Right ventricle myocardium inferior (tissue), 1 donor: ENCODE measurements at places on chromosomes 7 and 10. TPM values are rescaled to one million over a fixed set of nuclear protein-coding genes. Genes with fewer than 3 reads are reported as not detected.

Gene CDHR1
- total RNA-seq = 0.65 TPM

Gene KEL
- total RNA-seq = 0.62 TPM

Gene OR13A1
- not detected for total RNA-seq

Gene FRAT1
- total RNA-seq = 5.4 TPM

Gene C1QL3
- total RNA-seq = not detected

DNA sequence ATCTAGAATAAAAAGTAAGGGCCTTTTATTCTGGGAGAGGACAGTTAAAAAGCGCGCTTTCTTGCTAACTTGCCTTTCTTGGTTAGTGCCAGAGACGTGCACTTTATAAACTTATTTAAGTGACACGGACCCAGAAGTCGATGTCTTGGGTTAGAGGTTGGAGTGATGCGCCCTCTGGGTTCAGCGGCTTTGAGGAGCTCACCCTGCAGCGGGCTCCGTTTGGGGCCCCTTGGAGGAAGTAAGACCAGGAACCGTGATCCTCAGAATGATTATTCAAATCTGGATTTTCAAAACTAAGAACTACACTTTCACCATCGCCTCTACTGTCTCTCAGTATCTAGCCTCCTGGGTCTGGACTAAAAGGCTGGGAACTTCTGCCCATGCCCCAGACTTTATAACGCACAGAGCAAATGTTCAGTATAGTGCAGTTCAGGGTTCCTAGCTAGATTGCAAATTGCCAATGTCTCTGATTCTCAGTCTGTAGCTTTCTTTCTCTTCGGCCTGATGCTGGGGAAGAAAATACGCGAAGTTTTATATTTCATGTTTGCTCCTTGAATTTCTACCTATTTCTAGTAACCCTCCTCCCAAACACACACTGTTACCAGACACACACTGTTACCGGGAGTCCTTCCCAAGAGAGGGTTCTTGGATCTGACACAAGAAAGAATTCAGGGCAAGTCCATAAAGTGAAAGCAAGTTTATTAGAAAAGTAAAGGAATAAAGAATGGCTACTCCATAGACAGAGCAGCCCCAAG lies 18.6 kb upstream of the SMO start:
- no peak for DNase-seq

DNA sequence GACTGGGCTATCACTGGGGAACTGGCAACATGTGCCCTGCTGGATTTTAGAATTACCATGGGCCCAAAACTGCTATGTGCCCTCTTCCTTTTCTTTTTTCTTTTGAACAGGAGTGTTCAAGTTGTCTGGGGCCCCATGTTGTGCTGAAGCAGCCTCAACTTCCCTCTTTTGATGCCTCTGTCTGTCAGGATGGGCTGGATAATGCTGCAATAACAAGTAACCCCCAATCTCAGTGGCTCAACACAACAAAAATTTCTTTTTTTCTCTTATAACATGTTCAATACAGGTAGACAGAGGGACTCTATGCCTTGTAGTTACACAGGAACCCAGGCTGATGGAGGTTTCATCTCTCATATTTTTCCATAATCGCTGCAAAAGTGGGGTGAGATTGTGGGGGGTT lies 8.2 kb upstream of the PCBD1 start:
- DNase-seq = no peak

GRCh38 chr7:101527844-101528667 lies 101.0 kb downstream of the MYL10 start:
- no peak for DNase-seq

GRCh38 chr10:105509517-105509916 lies 868.4 kb downstream of the SORCS3 start:
- no peak for DNase-seq

DNA sequence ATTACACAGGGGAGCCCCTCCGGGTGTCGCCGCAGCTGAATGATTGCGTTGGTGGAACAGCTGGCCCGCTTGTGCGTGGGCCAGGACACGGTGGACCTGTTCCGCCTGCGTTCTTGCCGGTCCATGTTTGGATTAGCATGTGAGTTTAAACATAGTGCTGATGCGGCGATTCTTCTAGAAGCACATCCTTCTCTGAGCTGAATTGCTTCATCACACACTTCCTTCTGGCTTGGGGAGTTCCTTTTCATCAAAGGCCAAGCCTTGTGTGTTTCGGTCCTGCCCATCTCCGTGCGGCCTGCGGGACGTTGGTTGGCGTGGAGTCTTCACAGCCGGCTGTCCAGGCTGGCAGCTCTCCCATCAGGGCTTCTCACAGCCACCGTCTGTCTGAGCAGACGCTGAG lies 45.5 kb upstream of the SLC29A4 start:
- DNase-seq = peak; percentile 88

GRCh38 chr10:28219251-28219650 lies 83.6 kb downstream of the MPP7 start:
- DNase-seq = no peak

DNA sequence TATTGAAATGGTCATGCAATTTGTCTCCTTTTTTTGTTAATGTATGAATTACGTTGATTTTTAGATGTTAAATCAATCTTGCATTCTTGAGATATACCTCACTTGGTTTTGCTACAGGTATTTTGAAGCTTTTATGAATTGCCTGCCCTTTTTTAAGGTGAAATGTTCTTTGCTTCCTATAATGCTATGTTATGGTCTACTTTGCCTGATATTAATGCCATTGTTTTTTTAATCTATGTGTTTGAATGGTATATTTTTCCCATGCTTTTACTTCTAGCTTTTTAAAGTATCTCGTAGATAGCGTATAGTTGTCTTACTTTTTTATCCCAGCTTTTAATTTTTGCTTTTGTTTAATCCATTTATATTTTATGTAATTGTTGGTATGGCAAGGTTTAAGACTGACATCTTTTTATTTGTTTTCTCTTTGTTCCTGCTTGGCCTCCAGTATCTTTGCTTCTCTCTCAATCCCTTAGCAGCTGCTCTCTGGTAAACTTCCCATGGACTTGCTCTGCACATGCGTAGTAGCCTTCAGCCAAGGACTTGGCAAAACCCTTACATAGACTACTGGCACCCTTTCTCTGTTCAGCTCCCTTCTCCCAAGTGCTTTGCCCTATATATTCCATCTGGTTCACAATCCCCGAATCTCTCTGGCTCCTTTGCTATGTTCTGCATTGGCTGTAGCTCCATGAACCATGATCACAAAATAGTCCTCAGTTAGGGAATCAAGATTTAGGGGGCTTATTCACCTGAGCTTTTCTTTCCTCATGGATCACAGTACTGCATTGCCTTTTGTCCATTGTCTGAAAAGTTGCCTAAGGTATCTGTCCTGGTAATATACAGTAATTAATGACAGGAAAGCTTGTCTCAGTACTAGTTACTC lies 8.4 kb downstream of the TRIM24 start:
- DNase-seq = no peak

GRCh38 chr10:63703740-63704345 lies 182.6 kb downstream of the REEP3 start:
- no peak for DNase-seq

DNA sequence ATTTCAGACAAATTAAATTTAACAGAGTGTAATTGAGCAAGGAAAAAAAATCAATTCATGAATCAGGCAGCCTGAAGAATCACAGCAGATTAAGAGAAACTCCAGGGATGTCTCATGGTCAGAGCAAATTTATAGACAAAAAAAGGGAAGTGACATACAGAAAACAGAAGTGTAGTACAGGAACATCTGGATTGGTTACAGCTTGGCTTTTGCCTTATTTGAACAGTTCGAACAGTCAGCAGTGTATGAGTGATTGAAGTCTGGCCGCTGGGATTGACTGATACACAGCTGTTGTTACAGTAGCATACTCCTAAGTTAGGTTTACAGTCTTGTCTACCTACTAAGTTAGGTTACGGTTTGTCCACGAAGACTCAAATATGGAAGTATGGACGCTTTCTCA lies 255.3 kb downstream of the HPSE2 start:
- DNase-seq = no peak

- DNase-seq = no peak
These were observed 8.1 kb downstream of the STK17A start for GRCh38 chr7:43590862-43591557.

DNA sequence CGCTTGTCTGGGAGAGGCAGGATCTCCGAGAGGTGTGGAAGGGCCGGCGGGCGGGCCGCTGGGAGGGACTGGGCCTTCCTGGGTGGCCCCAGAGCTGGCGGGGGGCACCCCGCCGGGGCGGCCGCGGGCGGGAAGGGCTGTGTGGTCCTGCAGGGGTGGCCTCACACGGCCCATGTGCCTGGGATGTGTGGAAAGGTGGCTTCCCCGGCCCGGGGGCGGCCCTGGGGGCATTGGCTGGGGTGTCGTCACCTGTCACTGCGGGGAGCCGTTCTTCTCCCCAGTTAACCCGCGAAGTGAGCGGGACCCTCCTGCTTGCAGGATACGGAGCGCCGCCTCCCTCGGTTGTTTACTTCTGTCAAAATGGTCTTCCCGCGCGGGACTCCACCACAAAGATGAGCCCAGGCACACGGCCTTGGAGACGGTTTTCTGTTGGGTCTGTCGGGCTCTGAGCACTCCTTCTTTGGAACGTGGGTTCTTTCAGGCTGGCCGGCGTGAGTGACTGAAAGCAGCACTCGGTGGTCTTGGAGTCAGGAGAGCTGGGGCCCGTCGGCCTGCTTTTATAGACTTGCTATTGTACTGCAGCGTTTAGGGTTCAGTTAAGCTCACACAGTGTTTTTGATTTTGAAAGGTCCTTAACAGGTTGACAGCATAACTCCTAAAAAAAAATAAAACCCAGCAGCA lies 700 bp downstream of the SMC3 start:
- DNase-seq = peak; percentile 76

- DNase-seq = no peak
These were observed 548.3 kb downstream of the PHTF2 start for GRCh38 chr7:78346827-78347226.

DNA sequence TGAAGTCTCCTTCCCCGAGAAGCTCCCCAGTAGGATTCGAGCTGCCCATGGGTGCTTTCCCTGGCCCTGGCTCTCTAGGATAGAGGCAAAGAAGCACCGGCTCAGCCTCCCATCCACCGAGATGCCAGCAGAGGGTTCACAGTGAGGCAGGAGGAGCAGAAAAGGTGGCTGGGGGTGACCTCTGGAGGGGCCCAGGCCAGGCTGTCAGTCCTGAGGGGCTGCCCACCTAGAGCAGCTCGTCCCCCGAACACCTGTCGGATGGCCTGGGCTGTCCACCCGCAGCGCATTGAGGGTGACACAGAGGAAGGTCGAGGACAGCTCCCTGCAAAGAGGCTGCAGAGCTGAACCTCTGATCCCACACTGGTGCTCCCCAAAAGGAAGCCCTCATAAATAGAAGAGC lies 167.2 kb upstream of the PPP2R2D start:
- no peak for DNase-seq

DNA sequence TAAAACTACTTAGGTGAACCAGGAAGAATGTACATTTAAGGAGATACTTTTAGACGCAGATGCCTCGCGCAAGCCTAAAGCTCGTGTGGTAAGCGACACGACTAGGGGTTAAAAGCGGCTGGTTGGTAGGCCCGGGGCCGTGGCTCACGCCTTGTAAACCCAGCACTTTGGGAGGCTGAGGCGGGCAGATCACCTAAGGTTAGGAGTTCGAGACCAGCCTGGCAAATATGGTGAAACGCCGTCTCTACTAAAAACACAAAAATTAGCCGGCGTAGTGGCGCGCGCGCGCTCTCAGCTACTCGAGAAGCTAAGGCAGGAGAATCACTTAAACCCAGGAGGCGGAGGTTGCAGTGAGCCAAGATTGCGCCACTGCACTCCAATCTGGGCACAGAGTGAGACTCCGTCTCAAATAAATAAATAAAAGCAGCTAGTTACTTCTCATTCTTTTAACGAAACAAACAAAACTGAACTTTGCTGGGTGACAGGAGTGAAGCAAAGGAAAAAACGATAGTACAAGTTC lies 879 bp downstream of the NUDT5 start:
- DNase-seq = no peak

GRCh38 chr7:46626691-46627310 lies 705.7 kb upstream of the IGFBP3 start:
- no peak for DNase-seq

DNA sequence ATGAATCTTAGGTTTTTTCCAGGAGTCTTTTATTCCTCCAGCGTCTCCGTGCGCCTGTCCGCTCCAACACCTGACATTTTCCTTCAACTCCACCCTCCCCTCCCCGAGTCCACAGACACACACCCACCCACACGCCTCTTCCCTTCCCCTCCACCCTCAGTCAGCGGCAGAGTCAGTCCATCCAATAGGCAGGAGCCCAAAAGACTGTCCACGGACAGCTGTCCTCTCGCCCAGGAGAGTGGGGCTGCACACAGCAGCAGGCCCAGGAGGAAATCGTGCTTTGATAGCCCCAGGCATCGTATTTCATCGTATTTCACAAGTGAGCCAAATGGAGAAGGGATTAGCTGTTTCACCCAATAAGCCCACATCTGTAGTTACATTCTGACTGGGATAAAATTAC lies 285.1 kb downstream of the ZEB1 start:
- no peak for DNase-seq
